ENCODE measurements at places on chromosomes 3 and 15.

DNA sequence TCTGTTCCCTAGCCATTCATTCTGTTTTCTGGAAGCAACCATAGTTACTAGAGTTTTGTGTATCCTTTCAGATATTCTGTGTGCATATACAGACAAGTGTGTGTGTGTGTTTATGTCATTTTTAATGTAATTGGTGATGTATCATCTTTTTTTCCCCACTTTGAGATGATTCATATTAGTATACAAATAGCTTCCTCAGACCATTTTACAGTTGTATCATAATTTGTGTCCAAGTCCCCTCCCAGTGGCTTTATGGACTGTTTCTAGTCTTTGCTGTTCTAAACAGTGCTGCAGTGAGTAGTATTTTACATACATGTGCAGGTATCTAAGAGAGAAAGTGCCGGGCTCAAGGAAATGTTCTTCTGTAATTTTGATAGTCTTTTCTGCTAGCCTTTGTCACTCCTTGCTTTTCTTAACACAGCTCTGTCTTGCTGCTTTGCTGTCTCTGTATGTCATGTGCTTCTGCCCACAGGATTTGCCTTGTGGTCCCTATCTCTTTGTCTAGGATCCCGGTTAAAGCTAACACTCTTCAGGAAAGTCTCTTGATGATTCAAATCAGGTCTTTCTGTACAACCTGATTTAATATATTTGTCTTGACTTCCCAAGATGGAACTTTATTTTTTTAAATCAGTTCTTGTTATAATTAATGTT, 31.5 kb upstream of the FBXL22 start:
- no peak for DNase-seq

- DNase-seq: no peak
Observed at GRCh38 chr3:187352581-187353575, 15.3 kb upstream of the RTP4 start.

DNA sequence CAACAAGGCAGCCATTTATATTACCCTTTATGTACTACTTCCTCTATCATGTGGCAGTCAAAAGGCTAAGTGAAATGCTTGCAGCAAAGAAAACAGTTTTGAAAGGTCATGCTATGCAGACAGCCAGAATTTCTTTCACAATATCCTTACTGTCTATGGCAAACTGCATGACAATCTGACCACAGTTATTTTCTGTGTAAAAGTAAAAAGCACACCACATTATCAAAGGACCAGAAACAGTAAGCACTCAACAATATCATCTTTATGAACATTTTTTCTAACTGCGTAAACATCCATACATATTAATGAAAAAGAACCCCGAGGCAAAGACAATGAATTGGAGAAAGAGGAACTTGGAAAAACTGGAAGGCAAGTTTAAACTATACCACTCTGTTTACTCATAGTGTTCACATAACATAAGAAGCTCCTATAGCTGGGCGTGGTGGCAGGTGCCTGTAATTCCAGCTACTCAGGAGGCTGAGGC, 47.9 kb downstream of the PIK3CB start:
- no peak for DNase-seq

DNA sequence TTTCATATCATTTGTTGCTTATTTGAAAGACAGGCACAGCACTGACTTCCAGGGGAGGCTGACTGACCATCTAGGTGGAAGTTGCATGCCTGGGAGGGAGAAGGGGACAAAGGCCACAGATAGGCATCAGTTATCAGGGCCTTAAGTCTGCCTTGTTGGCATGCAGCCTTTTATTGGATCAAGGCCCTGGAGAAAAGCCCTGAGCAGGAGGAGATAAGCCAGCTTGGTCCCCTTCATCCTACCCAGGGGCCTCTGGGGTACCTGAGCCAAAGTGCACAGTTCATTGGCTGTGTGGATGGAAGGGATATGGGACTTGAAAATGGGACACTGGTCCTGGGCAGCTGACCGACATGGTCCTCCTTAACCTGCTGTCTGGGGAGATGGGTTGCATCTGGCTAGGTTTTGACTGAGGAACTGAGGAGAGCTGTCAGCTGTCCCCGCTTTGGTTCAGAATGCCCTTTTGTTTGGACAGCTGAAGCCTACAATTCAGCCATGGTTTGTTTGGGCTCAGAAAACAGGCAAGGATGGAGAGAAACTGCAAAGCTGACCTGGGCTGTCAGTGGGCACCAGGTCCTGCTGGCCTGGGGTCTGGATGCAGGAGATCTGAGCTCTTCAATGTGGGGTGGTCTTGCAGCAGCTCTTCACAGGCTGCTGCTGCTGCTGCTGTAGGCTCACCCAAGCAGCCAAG, 60.0 kb downstream of the FLNB start:
- no peak for DNase-seq

- no peak for DNase-seq
Observed at GRCh38 chr3:133486658-133487057, 86.8 kb downstream of the BFSP2 start.

DNA sequence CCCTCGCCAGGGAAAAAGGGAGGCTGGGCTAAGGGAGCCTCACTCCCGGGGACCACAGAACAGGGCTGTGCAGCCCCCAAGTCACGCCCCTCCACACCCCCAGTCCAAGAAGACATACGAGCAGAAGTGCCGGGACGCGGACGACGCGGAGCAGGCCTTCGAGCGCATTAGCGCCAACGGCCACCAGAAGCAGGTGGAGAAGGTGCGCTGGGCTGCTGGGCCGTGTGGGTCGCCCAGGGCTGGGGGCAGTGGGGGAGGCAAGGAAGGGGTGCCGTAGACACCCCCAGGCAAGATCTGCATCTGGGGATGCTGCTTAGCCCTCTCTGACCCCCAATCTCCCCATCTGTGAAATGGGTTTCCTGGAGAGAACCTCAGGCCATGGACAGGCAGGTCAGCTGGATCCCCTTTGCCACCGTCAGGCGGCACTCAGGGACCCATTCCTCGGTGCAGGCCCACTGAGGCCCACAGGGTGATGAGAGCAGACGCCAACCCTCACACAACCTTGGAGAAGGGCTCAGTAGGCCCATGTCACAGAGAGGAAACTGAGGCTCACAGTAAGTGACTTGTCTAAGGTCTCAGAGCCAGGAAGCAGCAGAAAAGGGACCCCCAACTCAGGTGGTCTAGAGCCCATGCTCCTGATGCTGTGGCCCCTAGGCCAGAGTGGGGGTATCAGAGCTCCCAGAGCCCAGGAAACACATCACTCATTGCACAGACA, 33.7 kb downstream of the PSTPIP1 start:
- DNase-seq: no peak

GRCh38 chr15:89364741-89365450, 30.3 kb upstream of the POLG start:
- DNase-seq: peak; percentile 60

DNA sequence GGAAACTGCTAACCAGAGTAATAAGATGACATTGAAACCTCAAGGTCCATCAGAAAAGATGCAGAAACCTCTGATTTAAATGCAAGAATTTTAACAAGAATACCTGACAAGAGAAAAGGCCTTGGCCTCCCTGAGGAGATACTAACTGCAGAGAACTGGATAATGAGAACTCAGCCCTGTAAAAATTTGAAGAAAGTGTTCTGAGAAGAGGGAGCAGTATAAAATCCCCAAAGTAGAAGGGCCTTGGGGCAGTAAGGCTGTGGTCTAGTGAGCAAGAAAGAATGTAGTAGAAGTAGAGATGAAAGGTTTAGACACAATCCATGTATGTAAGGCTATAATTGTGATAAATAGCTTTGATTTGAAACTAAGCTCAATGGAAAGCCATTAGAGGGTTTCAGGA, 394.1 kb downstream of the ZBBX start:
- no peak for DNase-seq

GRCh38 chr15:85837011-85837433, 42.3 kb upstream of the KLHL25 start:
- no peak for DNase-seq

DNA sequence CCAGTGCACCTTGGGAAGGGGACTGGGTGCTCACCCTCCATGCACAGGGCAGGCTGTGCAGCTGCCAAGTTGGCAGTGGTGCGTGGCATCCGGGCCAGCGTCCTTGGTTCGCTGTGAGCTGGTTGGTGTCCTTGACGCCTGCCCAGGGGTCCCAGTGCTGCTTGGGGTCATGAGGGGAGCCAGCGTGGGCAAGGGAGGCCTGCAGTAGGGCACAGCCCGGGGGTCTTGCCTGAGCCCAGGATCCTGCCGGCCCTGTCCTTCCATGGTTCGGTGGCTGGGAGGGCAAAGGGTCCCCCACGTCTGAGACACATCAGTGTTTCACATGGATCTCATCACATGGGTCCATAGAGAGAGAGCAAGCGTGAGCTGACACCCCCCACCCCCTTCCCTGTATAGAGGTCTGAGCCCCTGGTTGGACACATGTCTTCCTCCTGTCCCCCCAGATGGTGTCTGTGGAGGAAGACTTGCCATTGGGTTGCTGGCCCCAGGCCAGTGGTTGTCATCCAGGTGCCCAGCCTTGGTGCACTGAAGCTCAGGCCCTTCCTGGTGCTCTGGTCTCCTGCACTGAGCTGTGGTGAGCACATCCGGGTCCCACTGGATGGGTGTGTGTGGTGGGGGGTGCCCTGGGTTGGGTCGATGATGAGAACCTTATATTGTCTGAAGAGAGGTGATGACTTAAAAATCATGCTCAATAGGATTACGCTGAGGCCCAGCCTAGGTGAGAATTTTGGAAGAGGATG, 232.3 kb downstream of the SNRPN start:
- no peak for DNase-seq

- DNase-seq: no peak
Observed at GRCh38 chr3:192273697-192274010, 453.7 kb downstream of the FGF12 start.

- no peak for DNase-seq
Observed at GRCh38 chr15:75114327-75114726, 87.4 kb upstream of the C15orf39 start.

Data from anterior cingulate cortex (tissue), 58 donors.